ENCODE measurements at places on chromosomes 5 and 9.

- no peak for DNase-seq
Observed at GRCh38 chr9:136855461-136856078, 3.4 kb downstream of the MAMDC4 start.

- no peak for DNase-seq
Observed at GRCh38 chr5:56211298-56211865, 21.7 kb downstream of the ANKRD55 start.

- DNase-seq = no peak
Observed at GRCh38 chr5:55441107-55441771, 93.5 kb downstream of the PLPP1 start.

GRCh38 chr9:138038244-138038671, 160.7 kb downstream of the CACNA1B start:
- DNase-seq = no peak

DNA sequence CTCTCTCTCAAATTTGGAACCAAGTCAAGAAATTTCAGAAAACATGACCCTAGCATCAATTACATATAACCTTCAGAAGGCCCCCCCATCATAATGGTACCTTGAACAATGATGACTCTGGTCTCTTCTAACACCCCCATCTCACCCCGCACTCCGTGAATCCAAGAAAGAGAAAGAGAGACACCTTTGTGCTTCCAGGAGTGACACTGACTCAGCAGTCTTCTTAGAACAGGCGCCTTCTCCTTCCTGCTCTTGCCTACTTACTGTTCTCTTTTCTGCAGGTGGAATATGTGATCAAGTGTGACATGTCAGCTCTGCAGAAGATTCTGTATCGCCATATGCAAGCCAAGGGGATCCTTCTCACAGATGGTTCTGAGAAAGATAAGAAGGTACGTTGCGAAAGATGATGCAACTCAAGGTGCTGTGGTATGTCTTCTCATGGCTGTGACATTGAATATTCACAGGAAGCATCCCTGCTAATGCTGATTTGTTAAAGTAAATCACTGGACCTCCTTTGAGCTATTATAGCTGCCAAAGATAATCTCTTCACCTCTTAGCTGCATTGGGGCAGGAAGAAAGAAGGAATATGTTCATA, 81.3 kb downstream of the SMARCA2 start:
- DNase-seq = no peak
